Small intestine (tissue), 16 donors: ENCODE measurements at places on chromosomes 13 and 19.

DNA sequence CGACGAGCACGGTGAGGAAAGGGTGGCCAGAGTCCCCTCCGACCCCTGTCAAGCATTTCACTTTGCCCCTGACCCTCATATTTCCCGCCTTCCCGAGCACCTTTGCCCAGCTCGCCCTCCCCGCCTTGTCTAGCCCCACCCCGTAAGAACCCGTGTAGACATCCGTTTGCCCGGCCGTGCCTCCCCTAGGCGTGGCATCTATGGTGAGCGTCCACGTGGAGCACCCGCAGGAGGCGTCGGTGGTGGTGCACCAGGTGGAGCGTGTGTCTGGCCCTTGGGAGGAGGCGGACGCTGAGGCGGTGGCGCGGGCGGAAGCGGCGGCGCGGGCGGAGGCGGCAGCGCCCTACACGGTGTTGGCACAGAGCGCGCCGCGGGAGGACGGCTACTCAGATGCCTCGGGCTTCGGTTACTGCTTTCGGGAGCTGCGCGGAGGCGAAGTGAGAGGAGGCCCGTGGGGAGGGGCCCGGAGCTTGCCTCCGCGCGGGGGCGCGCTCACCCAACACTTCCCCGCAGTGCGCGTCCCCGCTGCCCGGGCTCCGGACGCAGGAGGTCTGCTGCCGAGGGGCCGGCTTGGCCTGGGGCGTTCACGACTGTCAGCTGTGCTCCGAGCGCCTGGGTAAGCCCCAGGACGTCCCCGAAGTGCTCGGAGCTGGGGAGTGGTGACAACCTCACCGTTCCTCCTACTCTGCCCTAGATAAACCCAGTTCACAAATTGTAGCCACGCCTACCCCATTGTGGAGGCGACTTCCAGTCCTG is 4.2 kb downstream of the LTBP4 start:
- peak; percentile 95 for DNase-seq

DNA sequence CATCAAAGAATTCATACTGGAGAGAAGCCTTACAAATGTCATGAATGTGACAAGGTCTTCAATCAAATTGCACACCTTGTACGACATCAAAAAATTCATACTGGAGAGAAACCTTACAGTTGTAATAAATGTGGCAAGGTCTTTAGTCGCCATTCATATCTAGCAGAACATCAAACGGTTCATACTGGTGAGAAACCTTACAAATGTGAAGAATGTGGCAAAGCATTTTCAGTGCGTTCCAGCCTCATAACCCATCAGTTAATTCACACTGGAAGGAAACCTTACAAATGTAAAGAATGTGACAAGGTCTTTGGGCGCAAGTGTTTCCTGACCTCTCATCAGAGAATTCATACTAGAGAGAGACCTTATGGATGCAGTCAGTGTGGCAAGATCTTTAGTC is 13.2 kb upstream of the ZNF534 start:
- DNase-seq, result no peak

DNA sequence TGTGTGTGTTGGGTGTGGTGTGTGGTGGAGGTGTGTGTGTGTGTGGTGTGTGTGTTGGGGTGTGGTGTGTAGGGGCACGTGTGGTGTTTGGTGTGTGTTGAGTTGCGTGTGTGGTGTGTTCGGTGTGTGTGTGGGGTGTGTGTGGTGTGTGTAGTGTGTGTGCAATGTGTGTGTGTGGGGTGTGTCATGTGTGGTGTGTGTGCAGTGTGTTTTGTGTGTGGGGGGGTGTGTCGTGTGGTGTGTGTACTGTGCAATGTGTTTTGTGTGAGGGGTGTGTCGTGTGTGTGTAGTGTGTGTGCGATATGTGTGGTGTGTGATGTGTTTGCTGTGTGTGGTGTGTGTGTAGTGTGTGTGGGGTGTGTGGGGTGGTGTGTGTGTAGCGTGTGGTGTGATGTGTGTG is 6.0 kb upstream of the KPTN start:
- DNase-seq, result no peak

DNA sequence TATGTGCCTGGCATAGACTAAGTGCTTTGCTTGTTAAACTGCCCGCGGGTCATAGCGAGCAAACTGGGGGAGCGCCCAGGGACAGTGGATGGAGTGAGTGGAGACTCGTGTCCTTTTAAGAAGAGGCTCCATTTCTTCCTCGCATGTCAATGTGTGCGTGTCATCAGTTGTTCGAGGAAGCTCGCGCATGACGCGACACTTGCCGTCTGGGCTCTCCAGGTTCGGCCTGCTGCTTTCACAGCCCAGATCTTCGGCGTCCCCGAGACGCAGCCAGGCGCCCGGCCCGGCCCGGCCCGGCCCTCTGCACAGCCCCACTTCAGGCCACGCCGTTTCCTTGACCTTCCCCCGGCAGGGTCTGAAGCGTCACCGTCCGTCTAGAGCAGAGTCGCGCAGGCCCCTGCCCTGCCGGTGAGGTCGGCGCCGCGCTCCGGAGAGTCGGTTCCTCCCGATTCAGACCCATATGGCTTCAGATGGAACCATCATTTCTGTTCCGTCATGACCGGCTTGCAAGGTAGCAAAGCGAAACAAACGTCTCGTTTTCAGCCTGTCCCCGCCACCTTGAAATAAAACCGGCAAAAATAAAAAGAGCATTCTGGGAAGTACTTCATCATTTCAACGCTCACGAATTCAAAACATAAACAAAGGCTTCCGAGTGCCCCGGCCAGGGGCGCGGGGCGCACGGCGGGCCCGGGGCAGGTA is 599 bp upstream of the ARHGEF7 start:
- DNase-seq, result peak; percentile 55

DNA sequence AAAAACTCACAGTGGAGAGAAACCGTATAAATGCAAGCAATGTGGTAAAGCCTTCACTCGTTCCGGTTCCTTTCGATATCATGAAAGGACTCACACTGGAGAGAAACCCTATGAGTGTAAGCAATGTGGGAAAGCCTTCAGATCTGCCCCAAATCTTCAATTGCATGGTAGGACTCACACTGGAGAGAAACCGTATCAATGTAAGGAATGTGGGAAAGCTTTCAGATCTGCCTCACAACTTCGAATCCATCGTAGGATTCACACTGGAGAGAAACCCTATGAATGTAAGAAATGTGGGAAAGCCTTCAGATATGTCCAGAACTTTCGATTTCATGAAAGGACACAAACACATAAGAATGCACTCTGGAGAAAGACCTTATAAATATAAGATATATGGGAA is 19.4 kb upstream of the ZNF69 start:
- no peak for DNase-seq

GRCh38 chr19:57308514-57308913 is 11.8 kb upstream of the ZNF543 start:
- no peak for DNase-seq

DNA sequence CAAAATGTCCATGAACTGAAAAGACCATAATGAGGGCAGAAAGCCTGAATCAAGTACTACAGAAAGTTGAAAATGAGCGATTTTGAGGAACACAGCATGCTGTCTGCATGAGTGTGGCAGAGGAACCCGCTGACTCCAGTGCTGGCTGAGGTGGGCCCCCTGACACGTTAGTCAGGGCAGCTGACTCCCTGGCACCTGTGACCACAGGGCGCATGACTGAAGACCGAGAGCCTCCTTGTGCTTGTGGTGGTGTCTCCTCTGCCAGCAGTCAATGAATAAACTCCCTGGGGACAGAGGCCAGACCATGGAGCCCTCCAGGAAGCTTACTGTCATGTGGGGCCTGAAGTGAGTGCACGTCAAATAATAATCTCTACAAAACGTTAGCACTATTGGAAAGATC is 38.4 kb upstream of the VSTM2B start:
- no peak for DNase-seq

DNA sequence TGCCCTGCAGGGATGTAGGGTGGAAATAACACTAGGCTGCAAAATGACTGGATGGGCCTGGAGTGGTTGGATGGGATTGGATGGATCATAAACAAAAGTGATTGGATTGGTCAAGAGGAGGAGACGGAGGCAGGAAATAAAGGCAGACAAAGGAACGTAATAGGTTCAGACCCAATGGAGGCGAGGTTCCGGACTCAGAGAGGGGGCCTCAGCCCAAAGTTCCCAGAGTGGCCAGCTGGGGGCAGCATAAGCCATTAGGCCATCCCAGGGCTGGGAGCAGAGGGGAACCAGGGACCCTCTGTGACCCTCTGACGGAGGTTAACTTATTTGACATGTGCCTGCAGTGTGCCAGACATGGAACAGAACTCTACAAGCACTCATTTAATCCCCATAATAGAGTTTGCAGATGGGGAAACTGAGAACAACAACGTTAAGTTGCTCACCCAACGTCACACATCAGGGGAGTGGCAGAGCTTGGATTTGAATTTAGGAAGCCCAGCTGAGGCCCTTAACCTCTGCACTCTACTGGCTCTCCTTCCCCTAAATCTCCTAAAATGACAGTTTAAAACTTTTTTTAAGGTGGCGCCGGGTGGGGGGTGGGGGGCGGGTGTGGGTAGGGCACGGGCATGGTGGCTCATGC is 15.3 kb upstream of the MAP1S start:
- DNase-seq, result peak; percentile 42

GRCh38 chr19:18233224-18233825 is 7.1 kb upstream of the PDE4C start:
- DNase-seq, result peak; percentile 84

DNA sequence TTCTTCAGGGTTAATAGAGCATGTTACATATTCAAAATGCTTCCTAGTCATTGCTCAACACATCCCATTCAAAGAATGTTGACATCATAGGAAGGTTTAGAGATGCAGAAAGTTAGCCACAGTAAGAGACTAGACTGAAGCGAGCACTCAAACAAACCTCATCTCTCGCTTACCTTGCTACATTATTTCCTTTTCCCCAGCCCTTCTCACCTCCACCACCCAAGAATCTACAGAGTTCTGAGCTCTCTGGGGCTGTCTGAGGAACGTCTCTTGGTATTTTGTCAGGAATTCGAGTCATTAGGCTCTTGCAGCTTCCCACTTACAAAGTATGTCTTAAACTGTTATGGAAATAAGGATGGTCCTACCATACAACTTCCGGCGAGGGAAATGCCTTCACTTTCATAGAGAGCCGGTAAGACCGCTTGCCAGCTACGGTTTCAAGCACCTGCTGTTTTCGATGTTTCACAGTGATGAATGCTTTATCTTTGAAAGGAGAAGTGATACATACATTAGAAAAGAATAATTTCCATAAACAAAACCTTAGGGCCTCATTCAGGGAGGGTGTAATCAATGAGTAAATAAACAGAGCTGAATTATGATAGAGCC is 65.1 kb downstream of the FLT1 start:
- no peak for DNase-seq

DNA sequence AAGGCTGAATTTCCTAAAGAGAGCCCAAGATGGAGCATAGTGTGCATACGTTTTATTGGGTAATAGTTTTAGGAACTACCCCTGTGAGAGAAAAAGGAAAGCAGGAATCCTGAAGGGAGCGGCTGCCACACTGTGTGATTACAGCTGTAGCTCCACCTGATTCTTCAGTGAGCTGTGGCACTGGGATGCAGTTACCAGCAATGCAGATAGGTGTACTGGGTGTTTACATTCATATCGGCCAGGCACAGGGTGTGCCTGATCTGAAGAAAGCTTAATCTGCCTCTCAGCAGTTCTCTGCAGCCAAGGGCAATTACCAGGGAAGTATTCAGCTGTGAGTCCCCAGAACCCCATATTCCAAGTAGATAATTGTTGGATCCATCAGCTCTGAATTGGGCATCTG is 1541.8 kb downstream of the EFNB2 start:
- no peak for DNase-seq

DNA sequence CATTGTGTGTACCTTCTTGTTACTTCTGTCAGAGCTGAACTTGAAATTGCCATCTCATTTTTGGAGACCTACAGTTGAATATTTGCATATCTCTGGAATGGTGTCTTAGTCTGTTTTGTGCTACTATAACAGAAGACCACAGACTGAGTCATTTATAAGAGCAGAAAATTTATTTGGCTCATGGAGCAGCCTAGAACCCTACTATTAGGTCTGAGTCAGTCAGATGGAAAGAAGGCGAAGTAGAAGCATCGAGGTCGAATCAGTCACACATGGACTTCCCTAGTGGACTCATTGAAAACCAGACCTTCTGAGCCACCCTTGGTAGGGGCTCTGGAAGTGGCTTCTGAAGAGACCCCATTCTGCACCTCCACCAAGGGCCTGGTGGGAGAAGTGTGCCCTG is 33.9 kb upstream of the TPT1 start:
- DNase-seq, result no peak

- DNase-seq, result no peak
These were observed 879.3 kb downstream of the OLFM4 start for GRCh38 chr13:53907891-53908290.

GRCh38 chr13:30576528-30576927 is 41.2 kb upstream of the USPL1 start:
- DNase-seq, result peak; percentile 24
